ENCODE measurements at places on chromosomes 6 and 20. TPM values are rescaled to one million over a fixed set of nuclear protein-coding genes. Genes with fewer than 3 reads are reported as not detected.
A peak's percentile ranks its signal among the peaks of the same experiment; 100 is the strongest.

Gene GPR31
- not detected for polyA plus RNA-seq

Gene TBXT
- polyA plus RNA-seq: 0.06 TPM

DNA sequence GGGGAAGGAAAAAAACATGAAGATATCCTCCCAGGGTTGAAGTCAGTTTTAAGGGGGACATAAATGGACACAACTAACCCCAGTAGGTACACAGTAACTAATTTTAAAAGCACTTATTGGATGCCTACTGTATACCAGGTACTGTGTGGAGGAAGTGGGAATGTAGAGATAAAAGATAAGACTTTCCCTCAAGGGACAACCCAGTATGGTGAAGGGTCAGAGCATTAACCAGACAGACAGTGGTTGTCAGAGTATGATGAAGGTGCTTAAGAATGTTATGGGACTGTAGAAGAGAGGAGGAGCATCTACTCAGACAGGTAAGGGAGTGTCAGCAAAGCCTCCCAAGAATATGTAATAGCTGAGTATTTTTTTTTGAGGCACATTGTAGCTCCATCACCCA, 906 bp downstream of the ABCF1 start:
- no peak for DNase-seq

Gene GMPR
- 0.31 TPM for polyA plus RNA-seq

GRCh38 chr6:36674942-36675341, 3.6 kb upstream of the CDKN1A start:
- DNase-seq: no peak

DNA sequence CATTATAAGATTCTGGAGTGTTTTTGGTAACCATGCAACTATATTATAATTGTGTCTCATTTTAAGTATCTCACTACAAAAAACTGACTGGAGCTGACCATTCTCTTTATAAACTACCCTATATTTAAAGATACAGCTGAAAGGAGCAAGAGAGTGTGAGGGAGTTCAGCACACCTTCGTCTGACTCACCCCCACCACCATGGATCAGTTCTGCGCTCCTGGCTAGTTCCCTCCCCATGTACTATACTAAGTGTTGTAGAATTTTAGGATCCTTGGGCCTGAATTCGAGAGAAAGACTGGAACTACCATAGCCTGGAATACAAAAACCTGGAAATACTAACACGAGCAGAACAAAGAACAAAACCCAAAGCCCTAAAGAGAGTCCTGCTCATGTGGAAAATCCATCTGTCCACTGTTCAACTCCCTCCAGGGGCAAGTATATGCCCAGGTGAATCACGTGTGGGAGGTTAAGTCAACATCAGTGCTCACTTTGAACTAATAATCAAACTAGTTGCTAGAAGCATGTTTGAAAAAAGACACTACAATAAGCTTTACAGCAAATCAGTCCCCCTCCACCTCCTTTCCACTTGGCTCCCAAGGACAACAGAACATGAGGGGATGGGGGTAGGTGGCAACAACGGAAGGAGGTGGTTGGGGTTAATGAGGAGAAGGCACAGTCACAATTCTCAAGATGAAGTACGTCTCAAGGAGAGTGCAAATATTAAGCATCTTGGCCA, 46.8 kb downstream of the ELOVL5 start:
- no peak for DNase-seq

DNA sequence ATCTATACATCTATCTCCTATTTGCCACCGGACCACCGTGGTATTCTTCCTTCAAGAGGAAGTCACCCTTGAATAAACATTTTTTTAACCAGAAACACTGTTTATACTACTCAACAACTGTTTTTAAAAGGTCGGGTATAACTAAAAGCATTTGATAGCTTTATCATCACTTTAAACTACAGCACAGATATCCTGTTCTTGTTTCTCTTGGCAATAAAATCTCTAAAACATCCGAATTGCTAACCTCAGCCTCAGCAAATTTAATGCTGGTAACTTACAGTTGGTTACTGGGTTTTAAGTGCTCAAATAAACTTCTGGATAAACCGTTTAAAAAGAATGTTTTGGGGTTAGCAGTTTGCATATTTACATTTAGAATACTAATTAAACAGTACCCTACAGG, 20.4 kb downstream of the ZUP1 start:
- no peak for DNase-seq

DNA sequence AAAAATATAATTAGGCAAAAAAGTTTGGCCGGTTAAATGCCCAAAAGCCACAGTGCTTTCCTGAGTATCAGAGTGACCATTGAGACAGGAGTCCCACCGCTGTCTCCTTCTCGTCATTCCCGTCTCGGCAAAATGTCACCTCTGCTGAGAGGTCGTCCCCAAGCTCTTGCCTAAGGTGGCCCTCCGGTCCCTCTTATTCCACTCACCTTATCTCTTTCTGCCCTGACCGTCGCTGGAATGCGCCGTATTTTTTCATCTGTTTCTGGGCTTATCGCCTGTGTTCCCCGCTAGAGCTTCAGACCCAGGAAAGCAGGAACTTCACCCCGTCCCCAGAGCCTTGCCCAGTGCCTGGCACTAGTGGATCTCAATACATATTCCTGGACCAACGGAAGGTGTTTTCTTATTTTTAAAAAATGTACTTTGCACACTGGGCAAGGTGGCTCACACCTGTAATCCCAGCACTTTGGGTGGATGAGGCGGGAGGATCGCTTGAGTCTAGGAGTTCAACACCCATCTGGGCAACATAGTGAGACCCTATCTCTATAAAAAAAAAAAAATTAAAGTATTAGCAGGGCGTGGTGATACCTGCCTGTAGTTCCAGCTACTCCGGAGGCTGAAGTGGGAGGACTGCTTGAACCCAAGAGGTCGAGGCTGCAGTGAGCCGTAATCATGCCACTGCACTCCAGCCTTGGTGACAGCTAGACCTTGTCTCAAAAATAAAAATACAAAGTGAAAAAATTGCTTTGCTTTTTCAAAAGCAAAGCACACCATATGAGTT, 122.8 kb upstream of the PTPN1 start:
- DNase-seq: no peak

GRCh38 chr20:58892932-58893224, 40.4 kb downstream of the GNAS start:
- DNase-seq: no peak

Gene CFAP206
- polyA plus RNA-seq: not detected

DNA sequence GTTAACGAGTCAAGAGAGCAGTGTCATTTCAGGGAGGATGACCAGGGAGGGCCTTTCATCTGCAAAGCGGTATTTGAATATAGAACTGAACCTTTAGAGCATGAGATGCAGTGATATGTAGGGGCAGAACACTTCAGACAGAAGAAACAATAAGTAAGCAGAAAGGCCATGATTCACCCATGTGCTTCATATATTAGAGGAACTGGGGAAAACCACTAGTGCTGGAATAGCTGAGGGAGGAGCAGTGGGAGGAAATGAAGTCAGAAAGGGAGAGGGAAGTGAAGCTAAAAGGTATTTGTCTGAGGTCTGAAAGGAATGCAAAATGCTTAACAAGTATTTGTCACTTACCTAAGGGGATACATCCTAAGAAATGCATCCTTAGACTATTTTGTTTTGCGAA, 391.2 kb downstream of the ADGRB3 start:
- DNase-seq: no peak

DNA sequence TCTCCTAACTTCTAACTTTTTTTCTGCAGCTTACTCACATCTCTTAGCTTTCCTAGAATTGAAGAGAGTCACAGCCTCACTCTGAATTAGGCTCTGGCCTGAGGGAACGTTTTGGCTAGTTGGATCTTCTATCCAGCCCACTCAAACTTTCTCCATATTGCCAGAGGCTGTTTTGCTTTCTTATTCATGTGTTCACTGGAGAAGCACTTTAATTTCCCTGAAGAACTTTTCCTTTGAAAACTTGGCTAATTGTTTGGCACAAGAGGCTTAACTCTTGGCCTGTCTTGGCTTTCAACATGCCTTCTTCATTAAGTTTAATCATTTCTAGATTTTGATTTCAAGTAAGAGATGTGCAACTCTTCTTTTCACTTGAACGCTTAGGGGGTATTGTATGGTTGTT, 138.2 kb upstream of the PLCB4 start:
- DNase-seq: no peak

DNA sequence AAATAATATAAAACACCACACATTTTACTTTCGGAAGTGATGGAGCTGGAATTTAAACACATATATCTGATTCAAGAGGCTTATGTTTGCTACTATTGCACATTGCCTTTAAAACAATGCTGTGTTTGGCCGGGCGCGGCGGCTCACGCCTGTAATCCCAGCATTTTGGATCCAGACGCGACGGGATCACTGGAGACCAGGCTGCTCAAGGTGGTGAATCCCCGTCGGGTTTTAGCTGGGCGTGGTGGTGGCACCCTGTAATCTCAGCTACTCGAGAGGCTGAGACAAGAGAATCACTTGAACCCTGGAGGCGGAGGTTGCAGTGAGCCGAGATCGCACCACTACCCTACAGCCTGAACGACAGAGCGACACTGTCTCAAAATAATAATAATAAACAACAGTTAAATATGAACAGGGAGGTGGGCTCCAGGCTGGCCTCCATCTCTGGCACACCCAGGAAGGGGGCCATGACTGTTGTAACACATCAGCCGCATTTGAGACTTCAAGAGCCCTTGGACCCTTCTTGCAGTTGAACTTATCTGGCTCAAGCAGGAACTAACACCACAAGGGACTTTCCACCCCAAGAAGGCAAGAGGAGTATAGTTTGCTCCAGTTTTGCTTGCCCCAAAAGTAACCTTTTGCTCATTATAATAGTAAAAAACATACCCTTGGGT, 127.1 kb upstream of the ZNF184 start:
- no peak for DNase-seq

Gene LRRC73
- not detected for polyA plus RNA-seq

GRCh38 chr6:35487658-35488516, 9.0 kb downstream of the TEAD3 start:
- DNase-seq: no peak

Gene PSMB1
- polyA plus RNA-seq: 636 TPM

- no peak for DNase-seq
Observed at GRCh38 chr6:3320238-3320811, 61.6 kb downstream of the PSMG4 start.

- DNase-seq: peak; percentile 15
Observed at GRCh38 chr20:22684072-22684762, 99.8 kb upstream of the FOXA2 start.

Gene DOK5
- polyA plus RNA-seq: 0.15 TPM

GRCh38 chr20:35269055-35269781, 8.7 kb downstream of the MMP24OS start:
- no peak for DNase-seq

DNA sequence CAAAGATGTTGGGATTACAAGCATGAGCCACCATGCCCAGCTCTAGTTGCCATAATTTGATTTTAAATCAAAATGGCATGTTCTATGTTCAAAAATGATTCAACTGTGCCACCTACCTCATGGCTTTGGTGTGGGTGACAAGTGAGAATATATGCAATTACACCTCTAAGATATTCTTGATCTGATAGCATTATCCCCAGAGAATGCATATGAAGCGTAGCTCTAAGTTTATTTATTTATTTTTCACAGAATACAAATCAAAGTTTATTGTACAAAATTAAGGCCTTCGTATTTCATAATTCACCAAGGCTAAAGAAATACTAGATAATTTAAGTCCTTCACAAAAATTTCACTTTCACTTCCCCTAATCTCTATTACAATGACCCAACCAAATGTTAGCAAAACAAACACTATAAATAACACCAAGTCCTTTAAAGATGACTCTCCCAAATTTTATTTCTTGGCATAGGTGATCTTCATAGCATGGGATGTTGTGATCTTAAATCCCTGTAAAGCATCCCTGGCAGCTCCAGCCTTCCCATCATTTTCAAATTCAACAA, 205.9 kb upstream of the TAB2 start:
- no peak for DNase-seq

DNA sequence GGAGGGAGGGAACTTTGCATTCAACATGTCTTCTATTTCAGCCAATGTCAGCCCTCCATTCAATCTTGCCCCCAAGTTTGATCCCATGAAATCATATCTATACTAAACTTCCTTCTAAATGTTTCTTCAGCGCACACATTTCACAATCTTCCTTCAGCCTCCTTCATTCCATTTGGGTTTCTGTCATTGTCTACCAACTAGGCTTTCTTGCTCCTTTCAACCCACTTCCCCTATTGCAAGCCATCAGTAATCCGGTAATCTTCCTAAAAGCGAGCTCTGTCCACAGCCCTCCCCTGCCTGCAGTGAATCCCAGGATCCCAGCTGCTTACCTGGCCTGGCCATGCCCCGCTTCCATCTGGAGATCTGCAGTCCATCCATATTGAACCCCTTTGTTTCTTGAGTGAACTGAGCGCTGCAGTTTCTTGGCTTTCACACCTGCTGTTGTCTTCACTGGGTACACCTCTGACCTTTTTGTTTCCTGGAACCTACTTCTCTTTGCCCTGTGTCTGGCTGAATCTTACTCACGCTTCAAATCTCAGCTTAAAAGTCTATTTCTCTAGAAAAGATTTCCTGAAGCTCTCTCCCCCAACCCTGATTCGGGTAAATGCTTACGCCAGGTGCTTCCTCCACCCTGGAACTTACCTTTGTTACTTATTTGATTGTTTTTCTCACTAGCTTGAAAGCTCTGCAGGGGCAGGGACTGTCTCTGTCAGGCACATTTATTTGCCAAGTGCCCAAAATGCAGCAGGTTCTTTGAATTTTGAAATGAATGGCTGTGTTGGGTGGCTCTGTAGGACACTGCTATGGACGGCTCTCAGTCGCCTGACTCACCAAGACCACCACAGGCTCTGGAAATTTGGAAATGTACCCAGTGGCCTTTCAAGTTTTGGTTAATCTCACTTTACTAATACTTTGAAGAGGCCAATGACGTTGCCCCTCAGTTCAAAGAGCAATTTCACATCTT, 50.3 kb downstream of the ADTRP start:
- DNase-seq: no peak

- no peak for DNase-seq
Observed at GRCh38 chr6:156994215-156995076, 217.3 kb downstream of the ARID1B start.

DNA sequence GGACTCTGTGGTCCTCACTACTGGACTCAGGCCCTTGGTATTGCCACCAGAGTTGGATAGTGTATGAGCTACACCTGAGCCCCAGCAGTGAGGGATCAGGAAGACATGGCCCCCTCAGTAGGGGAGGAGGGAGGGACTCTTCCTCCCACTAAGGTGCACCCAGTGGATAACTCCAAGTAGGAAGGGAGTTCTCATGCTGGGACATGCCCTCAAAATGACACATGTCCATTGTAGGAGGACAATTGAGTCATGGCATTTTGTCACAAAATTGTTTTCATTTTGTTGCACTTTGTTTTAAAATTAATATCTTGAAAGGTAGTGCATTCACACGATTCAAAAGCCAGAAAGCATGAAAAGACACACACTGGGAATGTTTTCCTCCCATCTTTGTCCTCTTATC, 127.2 kb downstream of the FOXO3 start:
- DNase-seq: no peak

DNA sequence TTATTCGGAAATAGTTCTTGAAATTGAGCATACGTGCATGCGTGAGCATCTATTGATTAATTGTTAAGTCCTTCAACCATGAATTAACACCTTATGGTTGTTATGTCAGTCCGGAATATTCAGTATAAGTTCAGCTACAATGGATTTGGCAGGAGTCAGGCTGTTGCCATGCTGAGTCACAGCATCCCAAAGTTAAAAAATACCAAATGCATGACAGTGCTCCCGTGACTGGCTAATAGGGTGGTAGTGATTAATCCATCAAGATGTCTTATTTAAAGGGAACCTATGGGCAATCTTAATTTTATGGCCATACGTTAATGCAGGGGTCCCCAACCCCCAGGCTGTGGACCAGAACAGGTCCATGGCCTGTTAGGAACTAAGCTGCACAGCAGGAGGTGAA, 10.5 kb downstream of the RAE1 start:
- DNase-seq: no peak

Gene SNAP25
- not detected for polyA plus RNA-seq

Measured in GM12878 (cell line).